Bronchial epithelial cell (primary cell): ENCODE measurements at places on chromosomes 3 and 15. TPM values are rescaled to one million over a fixed set of nuclear protein-coding genes. Genes with fewer than 3 reads are reported as not detected.

ACKR2 gene
- 1.3 and 3.3 TPM in 2 replicates for total RNA-seq

CORO2B gene
- total RNA-seq: under 0.01 TPM in 1 of 2 replicates, not detected in the other

IMPG2 gene
- total RNA-seq: under 0.01 and 0.13 TPM in 2 replicates

ATP10A gene
- total RNA-seq: 0.26 and 1.8 TPM in 2 replicates

LPCAT4 gene
- total RNA-seq: 5.6 and 6.1 TPM in 2 replicates

DNA sequence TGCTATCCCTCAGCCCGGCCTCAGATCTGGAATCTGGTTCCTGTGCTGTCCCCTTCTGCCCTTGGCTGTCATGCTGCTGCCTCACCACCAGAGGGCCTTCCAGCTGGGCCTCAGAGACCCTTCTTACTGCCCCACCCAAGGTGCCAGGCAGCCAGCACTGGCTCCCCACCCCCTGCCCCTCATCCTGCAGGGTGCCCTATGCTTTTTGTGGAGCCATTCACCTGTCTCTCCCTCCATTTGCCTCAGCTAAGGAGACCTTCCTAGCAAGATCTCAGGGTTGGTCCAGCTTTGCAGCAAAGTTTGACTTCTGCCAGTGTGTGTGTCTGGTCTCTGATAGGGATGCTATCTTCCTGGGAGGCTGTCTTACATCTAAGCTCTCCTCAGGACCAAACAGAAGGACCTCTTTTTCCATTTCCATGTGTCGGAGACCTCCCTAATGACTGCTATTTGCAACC lies 1.9 kb upstream of the VWA5B2 start:
- DNase-seq: peak; percentile 33

GRCh38 chr3:187210545-187211327 lies 13.4 kb downstream of the RTP1 start:
- no peak for DNase-seq

- no peak for DNase-seq
Observed at GRCh38 chr3:128283421-128283820, 130.1 kb downstream of the EEFSEC start.

DNA sequence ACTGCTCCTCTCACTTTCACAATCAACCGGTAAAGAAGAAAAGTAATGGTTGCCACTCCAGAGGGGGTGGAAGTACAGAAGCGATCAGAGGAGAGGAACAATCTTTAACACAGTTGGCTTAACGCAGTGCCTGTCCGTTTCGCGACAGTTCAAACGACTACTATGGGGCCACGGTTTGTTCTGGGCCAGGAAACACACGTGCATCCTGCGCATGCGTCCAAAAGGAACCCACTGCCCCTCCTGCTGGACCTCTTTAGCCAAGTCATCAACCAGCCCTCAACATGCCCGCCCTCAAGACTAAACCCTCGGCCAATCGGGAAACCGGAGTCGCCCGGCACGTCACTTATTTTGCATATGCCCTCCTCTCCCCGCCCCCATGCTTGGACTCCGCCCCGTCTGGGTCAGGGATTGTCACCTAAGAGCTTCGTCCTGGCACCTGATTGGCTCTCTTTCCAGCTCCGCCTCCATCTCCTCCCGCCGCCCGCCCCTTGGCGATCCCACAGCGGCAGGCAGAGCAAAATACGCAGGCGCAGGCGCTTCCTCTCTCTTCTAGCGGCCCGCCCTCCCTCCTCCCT lies 345 bp upstream of the CDV3 start:
- DNase-seq: peak; percentile 99

DNA sequence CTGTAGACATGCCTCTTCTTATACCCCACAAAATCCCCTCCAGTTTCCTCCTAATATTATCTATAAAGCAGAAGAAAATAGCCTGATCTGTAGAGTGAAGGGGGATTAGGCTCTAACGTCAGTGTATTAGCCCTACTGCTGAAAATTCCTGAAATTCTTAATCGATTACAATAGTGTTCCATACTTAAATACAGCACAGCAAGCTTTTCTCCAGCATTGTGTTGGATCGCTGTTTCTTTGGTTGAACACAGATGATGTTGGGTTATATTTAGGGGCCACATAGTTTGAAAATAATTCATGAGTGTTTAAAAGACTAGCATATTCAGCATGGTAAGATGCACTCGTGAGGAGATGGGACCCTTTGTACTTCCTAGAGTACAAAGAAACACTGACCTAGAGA lies 52.5 kb downstream of the PIAS1 start:
- no peak for DNase-seq

DNA sequence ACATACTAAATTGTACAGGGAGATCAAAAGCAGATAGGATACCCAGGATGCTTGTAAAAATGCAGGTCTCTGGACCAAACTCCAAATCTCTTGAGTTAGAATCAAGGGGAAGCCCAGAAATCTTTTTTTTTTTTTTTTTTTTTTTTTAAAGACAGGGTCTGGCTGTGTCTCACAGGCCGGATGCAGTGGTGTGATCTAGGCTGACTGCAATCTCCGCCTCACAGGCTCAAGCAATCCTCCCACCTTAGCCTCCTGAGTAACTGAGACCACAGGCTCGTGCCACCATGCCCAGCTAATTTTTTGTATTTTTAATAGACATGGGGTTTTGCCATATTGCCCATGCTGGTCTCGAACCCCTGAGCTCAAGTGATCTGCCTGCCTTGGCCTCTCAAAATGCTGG lies 373.5 kb downstream of the SHQ1 start:
- DNase-seq: no peak

DNA sequence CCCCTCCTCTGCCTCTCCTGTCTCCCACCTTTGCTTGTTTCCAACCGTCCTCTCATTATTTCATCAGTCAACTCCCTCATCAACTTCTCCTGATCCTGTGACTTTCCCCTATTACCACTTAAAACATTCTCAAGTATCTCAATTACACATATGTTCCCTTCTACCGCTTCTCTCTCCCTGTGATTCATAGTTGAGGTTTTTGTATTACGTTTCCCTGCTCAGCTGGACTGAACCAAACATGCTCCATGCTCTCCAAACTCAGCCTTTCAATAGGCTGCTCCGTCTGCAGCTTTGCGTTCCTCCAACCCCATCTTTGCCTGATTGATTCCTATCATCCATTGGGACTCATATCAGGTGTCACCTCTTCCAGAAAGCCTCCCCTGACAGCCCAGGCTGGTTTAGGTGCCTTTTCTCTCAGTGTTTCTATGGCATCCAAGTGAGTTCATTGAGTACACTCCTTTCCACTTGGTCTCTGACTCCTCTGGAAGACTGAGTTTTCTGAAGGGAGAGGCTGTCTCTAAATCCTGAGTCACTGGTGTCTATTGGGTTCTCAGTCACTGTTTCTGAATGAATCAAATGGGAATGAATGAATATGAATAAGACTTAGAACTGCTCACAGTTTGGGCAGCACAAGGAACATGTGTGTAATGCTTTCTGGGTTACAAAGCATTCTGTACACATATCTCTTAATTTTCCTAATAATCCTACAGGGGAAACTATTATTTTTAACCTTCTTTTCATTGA lies 56.4 kb downstream of the PLD1 start:
- peak; percentile 95 for DNase-seq

DNA sequence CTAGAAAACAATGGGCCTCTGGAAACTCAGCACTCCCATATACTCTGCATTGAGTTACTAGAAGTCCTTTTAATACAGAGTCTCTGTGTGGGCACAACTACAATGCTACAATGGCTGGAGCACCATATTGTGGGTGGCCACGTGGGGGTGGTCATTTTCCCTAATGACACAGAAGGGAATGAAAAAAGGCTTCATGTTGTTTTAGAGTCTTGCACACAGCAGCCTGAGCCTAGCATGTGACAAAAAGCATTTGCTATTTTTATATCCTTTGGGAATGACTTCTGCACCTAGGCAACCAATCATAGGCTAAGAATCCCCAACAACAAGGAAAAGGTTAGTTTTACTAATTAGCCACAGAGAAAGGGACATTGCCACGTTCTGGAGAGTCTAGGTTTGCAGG lies 120.6 kb downstream of the PPM1L start:
- DNase-seq: no peak

DNA sequence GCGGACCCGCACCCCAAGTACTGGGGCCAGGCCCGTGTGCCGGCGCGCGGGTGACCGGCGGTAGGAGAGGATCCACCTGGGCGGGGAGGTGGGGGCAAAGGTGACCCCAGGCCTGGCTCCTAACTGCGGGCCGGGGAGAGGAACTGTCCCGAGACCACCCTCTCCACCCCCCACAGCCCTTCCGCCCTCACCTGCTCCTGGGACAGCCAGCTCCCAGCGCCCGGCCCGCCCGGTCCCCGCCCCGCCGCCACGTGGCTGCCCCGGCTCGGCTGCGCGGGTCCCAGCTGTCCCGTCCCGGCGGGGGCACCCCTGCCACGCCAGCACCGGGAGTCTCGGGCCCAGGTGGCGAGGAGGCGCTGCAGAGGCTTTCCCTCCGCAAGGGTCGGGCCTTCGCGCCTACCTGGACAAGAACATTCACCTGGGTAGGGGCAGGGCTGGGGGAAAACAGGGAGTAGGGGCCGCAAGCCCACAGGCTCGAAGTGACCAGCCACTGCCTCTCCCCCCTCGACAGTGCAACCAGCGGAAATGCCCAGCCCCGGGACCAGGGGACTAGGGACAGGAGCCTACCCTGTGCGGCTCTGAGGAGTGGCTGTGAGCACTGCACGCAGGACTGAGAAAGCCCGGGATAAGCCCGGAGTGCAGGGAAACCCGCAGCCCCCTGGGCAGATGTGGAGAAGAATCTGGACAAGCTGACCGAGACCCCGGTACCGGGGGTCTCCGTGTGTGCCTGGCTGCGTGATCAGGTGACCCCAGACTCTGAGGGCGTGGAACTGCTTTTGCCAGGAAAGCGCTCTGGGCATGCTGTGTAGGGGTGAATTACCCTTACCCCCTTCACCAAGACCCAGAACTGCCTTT lies at the start of gene SLC12A8:
Gene SLC12A8 (minus strand): TSS at position 240 of the 855 bp plus-strand sequence. CDS start 1,399 bp downstream, outside the sequence.
- DNase-seq: no peak

DNA sequence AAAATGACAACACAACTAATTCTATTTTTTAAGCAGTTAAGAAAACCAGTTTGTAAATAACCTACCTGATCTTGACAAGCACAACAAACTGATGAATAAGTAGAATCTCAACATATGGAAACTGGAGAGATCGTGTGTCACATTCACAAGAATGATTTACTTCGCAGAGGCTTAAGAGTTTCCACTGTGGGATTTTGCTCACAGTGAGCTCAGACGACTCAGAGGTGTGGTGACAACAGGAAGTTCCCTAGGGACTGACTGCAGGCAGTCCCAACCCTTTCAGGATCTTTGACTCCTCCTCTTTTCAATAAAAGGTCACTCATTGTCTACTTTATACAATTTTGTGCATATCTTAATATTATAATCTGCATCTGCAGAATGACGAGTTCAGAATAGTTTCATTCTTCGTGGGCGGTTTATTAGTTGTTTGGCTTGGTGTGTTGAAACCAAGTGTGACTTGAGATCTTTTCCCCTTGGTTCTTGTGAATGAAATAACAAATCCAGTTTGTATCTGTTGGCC lies at the start of gene LIPH:
Gene LIPH (minus strand): TSS at position 231 of the 520 bp plus-strand sequence. CDS start 117 bp downstream, at position 114.
- peak; percentile 66 for DNase-seq

GRCh38 chr15:96320107-96320506 lies 10.4 kb upstream of the NR2F2 start:
- no peak for DNase-seq

DNA sequence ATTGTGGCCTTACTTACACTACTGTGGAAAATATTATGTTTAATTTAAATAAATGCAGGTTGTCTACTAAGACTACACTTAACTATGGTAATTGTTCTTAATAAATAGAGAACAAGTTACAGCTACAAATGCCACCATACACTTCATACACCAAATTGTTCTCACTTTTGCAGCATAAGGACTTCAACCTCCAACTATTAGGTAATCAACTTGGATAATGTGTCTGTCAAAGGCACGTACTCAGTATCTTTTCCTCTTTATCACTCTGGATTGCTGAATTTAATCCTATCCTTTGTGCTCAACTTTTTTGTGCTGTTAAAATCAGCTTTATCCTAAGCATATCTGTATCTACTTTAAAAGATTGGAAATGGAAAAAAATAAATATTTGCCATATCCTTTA lies 41.6 kb upstream of the TMEM87A start:
- no peak for DNase-seq

DNA sequence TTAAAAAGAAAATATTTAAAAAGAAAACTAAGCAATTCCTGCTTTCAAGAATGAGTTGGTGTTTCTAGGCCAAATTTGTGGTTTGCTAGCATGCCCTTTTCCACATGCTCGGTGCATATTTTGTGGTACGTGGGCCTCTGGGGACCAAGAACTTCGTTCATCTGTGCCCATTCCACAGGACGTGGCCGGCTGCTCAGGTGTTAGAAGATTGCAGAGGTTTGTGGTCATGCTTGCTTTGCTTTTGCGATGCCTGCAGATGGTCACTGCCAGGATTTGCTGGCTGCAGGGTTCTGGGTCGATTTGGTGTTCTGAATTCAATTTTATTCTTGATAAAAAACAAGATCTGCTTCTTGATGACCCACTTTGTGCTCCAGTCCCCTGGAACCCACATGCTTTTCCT lies 7.5 kb downstream of the PSTPIP1 start:
- DNase-seq: no peak

GRCh38 chr3:19934098-19934566 lies at the start of gene EFHB:
TSS of gene EFHB (minus strand) at chr3:19934217. CDS start at chr3:19934018, 199 bp downstream.
- peak; percentile 78 for DNase-seq

GRCh38 chr3:169467751-169468150 lies 195.8 kb downstream of the MECOM start:
- no peak for DNase-seq

- no peak for DNase-seq
Observed at GRCh38 chr3:167493244-167493643, 19.4 kb upstream of the SERPINI2 start.
